Activated CD4-positive, alpha-beta T cell treated with anti-CD3 and anti-CD28 coated beads, Interleukin-2, amount 50 U/mL, for 4 hours (primary cell): ENCODE measurements at places on chromosomes 4 and X.
A peak's percentile ranks its signal among the peaks of the same experiment; 100 is the strongest.

DNA sequence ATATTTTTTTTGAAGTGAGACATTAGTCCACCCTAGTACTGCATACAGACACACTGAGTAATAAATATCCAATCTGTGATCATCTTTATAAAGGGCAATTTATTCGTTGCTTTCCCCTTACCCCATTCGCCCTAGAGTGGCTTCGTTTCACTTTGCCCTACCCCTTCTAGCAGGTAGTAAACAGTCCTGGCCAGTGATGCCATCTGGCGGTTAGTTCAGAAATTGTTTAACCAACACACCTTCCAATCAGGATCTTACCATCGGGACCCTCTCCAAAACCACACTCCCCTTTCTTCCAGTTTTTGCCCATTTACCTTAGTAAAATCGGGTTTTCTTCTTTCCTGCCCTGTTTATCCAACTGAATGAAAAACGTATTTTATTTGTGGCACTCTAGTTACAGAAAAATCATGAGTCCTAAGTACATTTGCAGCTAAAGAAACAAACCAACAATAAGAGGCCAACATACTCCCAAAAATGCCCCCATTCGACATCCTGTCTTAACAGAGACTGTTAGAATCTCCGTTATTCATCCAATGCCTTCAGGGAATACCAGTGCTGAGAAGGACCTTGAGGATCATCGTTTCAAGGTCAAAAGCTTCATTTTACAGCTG lies 2.2 kb downstream of the PPA2 start:
- DNase-seq: peak; percentile 63

DNA sequence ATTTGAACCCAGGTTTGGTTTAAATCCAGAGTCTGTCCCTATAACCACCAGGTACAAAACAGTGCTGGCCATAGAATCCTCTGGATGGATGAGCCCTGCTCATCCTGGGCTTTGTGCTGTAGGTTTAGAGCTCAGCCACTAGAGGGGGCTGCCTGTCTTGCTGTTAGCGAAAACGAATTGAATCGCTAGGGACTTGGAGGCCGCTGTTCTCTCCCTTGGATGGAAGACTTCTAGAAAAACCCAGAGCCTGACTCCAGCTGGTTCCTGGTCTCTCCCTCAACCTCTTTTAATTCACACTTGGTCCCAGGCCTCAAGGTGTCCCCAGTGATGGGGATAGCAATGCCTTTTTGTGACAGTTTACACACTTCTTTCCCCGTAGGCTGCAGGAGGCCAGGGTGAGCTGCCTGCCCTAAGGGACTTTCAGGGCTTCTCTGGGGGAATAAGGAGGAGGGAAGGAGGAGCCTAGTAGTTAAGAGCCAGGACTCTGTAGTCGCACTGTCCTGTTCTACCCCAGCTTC lies 8.7 kb downstream of the RIPPLY1 start:
- peak; percentile 25 for DNase-seq

GRCh38 chr4:31100536-31100935 lies 380.4 kb downstream of the PCDH7 start:
- DNase-seq: no peak

GRCh38 chr4:1194010-1194900 lies 21.9 kb upstream of the SPON2 start:
- no peak for DNase-seq

DNA sequence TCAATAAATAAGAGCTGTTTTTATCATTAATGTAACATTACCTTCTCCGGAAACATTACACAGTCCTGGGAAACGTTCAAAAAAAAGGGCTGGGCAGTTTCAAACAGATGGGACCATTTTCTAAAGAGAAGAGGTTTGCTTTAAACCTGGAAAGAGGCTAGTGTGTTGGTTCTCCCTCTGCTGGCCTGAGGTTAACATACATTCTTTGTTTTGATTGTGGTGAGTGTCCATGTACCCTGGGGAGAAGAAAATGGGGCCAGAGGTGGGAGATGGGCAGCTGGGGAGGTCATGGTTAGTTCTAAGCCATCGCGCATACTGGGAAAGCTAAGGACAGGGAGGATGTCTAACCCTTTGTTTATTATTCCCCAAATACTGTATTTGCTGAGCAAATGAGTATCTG lies 194.7 kb downstream of the CPEB2 start:
- DNase-seq: no peak

DNA sequence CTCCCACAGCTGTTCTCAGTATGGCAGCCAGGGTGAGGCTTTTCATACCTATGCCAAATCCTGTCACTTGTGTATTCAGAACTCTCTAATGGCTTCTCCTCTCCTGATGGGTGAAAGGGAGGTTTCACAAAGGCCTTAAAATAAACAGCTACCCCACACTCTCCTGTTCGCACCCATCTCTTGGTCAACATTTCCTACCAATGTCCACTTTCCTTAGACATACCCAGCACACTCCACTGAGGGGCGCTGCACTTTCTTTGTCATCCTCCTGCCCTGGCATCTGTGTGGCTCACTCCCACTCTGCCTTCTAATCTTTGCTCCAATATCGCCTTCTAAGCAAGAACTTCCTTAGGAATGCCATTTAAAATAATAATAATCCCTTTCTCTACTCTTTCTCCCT lies 313.3 kb downstream of the PPP3CA start:
- no peak for DNase-seq

- DNase-seq: no peak
Observed at GRCh38 chr4:136383082-136383481, 1149.2 kb downstream of the PCDH18 start.

- no peak for DNase-seq
Observed at GRCh38 chr4:159308566-159309340, 205.9 kb downstream of the RAPGEF2 start.

DNA sequence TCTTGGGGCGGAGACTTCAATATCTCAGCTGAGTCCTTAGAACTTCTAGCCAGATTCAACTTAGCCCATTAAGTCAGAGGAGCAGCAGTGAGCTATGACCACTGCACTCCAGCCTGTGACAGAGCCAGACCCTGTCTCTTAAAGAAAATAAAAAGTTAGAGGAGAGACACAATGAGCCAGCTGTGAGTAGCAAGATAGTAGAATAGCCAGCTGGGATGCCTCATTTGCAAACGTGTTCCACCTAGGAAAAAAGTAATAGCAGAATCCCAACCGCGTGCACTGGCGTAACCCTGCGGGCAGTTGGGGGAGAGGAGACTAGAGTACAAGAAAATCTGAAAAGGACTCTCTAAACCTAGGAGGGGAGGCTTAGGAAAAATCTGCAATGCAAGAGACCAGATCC lies 133.2 kb upstream of the ANXA3 start:
- DNase-seq: no peak

DNA sequence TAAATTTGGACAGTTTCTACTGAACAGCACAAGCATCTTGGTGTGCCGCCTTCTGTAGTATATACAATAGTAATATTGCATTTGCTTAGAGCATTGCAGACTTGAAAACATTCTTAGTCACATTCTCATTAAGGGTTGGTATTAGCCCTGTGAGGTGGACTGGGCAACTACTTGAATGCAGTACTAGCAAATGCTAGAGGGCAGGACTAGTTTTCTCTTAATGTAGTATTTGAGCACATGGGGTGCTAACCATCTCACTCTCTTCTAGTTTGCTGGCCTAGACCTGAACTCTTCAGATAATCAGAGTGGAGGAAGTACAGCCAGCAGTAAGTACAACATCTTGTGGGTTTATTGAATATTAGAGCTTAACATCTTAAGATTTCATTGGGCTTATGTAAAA lies 3.2 kb downstream of the DDX3X start:
- no peak for DNase-seq

GRCh38 chrX:112211459-112211858 lies 128.9 kb upstream of the TRPC5 start:
- DNase-seq: no peak

GRCh38 chr4:6539009-6539764 lies 35.8 kb upstream of the MAN2B2 start:
- no peak for DNase-seq

GRCh38 chr4:150067859-150068258 lies 10.4 kb upstream of the DCLK2 start:
- DNase-seq: no peak

DNA sequence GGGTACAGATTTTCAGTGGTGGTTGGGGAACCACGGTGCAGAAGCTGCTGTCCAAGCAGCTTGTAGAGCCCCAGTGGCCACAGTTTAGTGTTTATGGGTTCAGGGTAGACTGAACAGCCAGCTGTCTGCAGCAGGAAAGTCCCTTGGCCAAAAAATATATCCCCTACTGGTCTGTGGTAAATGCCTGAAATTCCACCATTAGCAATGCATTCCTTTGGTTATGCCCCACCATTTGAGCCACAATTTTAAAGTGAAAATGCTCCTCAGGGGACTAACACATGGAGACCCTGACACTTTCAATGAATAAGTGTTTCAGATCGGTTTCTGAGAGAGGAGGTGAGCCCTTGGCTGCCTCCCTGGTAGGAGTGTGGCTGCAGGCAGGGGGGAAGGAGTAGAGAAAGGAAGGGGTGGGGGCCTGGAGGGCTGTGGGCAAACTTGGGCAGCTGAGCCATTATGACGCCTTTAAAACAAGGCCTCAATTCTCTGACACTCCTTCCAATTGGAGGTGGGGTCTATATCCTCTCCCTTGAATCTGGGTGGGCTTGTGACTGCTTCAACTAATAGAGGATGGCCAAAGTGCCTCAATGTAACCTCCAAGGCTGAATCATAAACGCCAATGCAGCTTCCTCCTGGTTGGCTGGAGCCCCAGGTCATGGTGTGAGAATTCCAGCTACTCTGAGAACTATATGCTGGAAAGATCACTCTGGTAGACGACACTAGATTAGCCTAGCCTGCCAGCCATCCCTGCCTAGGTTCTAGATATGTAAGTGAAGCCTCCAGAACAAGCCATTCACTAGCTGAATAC lies 75.8 kb upstream of the ATP6AP2 start:
- DNase-seq: no peak

- no peak for DNase-seq
Observed at GRCh38 chrX:15499976-15500375, 631 bp upstream of the BMX start.

DNA sequence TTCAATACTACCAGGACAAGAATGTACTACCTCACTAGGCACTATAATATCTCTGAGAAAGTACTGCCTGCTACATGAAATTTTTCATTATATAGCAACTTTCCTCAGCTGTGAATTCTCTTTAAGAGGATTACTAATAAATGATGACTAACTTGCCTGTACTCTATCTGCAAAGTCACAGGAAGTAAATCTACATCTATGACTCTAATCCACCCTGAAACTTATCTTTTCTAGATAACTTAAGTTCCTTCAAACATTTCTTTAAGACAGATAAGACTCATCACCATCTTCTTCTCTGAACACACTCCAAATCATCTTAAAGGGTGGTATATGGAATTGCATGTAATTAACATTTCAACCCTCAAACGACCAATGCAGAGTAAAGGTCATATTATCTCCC lies 28.8 kb downstream of the RPS6KA3 start:
- no peak for DNase-seq

DNA sequence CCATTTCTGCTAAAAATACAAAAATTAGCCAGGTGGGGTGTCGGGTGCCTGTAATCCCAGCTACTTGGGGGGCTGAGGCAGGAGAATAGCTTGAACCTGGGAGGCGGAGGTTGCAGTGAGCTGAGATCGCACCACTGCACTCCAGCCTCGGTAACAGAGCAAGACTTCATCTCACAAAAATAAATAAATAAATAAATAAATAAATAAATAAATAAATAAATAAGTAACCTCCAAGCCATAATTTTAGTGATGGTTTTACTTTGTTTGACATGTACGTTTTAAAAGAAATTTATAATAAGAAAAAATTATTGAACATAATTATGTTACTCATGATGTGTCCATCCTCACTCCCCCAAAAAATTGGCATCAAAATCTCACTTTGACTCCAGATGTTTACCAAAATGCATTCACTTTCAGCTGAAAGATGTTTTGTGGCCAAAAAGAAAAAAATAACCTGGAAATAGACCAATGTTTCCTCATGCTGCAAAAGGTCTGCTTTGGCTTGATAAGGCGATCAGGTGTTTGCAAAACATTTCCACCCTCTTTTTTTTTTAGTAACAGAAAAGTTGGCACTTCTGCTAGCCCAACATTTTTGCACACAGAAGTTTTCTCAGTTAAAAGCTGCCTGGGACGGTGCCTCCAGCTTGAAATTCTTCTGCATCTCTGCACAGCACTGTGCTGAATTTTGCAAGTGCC lies 42.2 kb upstream of the DHRSX start:
- DNase-seq: no peak

DNA sequence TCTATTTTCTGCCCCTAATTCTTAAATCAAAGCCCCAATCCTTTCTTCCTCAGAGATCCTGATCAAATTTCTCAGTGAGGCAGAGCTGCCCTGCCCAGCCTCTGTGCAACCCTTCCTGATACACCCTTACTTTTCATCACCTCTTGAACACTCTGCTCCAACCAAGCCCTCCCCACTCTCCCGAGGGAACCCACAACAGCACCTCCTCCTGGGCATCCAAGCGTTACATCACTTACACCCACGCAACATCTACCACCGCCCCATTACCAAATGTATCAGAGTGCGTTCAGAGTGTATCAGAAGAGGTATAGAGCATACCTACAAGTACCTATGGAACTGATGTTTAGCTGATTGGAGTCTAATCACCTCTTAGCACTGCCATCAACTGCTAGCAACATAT lies 186.5 kb downstream of the RAP1GDS1 start:
- DNase-seq: no peak

- no peak for DNase-seq
Observed at GRCh38 chrX:66015152-66015831, 24.6 kb downstream of the VSIG4 start.

DNA sequence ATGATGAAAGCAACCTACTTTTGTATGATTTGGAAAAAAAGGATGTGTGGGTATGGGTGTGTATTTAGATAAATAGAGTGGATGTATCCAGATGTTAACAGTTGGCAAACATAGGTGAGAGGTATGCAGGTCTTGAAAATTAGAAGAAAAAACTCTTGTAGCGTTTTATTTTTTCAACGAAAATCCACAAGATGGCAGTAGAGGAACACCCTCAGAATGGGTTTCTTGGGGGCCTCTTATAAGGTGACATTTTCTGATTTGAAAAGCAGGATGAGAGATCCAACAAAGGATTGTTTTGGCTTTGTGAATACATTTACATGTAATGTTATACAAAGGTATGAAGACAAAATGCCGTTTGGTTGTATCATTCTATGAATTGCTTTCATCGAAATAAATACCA lies 68.3 kb downstream of the FMR1NB start:
- DNase-seq: no peak

DNA sequence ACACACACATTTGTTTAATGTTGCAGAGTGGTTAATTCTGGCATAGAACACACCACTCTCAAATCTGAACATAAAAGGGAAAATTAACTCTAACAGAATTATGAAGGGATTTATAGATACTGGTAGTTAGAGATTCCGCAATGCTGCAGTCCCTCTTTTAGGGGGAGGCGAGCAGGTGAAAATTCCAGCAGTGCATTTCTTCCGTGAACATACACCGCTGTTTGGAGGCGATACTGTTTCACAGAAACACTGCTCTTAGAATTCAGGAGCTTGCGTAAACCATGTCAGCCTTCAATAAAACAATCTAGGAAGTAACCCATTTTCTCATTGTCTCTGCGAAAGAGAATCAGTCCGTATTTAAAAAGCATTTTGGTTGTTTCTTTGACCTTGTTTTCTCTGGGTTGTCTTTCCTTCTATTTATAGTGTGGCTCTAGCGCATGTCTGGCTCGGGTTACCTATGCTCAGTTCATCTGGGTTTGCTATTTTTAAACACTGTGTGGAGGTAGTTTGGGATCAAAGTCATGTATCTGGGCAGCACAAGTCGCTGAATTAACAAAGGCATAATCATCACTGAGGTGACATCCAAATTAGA lies 90.4 kb downstream of the GPAT3 start:
- no peak for DNase-seq

- no peak for DNase-seq
Observed at GRCh38 chrX:43003204-43003565, 225.2 kb upstream of the PPP1R2C start.
